Non-pigmented ciliary epithelial cell (primary cell): ENCODE measurements at places on chromosomes 2 and 18.

- peak; percentile 38 for DNase-seq
Observed at GRCh38 chr2:224085246-224085645, 46.2 kb upstream of the SERPINE2 start.

GRCh38 chr2:159882130-159882745 is 84.2 kb upstream of the CD302 start:
- no peak for DNase-seq

DNA sequence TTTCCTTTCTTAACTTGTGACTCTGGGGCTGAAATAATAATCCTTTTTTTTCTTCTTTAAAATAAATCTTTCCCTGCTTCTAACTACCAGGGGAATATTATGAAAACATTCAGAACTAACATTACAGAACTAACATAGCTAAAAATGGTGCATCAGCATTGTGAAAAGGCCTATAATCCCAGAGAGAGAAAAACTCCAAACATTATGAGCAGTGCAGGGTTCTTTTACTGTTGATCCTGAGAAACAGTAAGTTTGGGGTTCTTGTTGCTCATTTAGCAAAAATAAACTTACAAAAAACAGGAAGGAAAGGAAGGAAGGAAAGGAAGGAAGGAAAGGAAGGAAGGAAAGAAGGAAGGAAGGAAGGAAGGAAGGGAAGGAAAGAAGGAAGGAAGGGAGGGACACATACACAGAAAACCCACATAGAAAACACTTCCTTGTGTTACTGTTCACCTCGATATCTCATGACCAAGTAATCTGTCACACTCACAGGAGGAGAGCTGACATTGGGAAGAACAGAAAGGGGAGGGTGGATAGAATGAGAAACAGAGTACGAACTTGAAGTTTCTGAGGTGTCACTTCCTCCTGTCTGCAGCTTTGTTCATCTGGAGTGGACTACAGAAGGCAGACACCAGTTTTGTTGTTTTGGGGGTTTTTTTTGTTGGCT is 18.4 kb upstream of the PIK3C3 start:
- no peak for DNase-seq

DNA sequence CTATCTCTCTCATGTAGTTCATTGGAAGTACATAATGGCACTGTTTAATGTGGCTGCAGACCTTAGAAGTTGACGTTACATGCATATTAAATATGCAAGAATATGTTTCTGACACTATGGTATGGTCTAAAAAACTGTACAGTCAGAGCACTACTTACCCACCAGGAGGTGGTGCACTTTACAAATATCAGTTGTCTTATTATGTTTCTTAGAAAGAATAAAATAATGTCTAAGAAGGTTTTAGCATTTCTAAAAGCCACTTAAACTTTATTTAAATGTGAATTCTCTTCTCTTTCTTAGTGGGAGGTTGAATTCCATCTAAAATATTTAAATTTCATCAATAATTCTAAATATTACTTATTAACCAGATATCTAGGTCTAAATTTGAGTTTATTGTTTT is 4.3 kb downstream of the TMEFF2 start:
- no peak for DNase-seq

DNA sequence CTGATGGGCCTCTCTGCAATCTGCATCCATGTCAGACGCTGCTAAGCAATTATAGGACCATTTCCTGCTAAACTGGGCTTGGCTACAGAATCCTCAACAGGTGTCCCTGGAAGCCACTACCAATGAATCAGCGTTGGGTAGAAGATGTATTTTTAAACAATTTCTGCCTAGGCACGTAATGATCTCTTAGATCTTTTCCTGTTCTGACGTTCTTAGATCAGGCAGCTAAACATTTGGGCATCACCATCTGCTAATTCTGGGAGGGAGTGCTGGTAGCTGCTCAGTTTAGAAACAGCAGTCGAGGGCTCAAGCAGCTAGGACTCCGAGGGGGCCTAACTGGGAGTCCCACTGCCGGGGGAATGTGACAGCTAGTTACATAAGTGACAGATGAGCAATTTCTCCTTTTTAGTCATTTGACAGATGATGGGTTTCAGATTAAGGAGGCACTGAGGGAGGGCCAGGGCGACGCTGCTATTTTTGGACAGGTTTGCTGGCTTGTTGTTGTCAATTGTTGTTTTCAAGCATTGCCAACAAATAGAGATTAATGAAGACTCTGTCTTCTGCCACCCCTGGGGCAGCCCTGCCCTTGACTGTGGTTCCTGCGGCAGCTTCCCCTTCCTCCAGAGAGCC is 92.7 kb downstream of the MRO start:
- no peak for DNase-seq

- no peak for DNase-seq
Observed at GRCh38 chr2:189549449-189549832, 31.1 kb downstream of the SLC40A1 start.

GRCh38 chr2:209610631-209611030 is 161.0 kb upstream of the UNC80 start:
- DNase-seq: no peak
